ENCODE measurements at places on chromosomes 4 and X.

- H3K27ac ChIP-seq: no peak overlapping the region
- H3K27me3 ChIP-seq: no peaks in the 10 kb centered on the region
- H3K4me3 ChIP-seq: no peak overlapping the region
- H3K36me3 ChIP-seq: peaks cover 16% of the 10 kb centered on the region
- no peak for DNase-seq
- H3K4me1 ChIP-seq: no peaks in the 10 kb centered on the region
Measured at GRCh38 chr4:107512549-107512948, 207.5 kb downstream of the PAPSS1 start.

DNA sequence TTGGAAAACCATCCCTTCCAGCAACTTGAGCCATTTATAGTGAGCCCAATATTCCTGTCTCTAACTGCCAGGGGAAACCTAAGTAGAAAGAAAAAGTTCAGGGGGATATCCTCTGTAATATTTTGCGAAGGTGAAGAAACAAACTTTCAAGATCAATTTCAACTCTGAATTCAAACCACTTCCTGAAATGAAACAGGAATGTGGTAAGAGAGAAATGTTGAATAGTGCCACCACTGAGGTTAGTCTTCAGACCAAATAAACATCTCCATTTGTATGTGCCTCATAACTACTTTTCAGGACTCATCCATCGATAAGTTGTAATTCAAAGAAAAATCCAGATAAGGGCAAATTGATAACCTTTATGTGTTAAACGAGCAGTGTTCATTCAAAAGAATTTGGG, 128.7 kb downstream of the GABRB1 start:
- no peak overlapping the region for H3K27ac ChIP-seq
- peaks cover 4% of the 10 kb centered on the region for H3K4me1 ChIP-seq
- H3K27me3 ChIP-seq: no peaks in the 10 kb centered on the region
- H3K4me3 ChIP-seq: no peak overlapping the region

GRCh38 chr4:131426023-131426758, 1722.9 kb upstream of the PCDH10 start:
- no peak overlapping the region for H3K27ac ChIP-seq
- no peaks in the 10 kb centered on the region for H3K36me3 ChIP-seq
- no peaks in the 10 kb centered on the region for H3K27me3 ChIP-seq
- no peak for DNase-seq
- no peaks in the 10 kb centered on the region for H3K4me1 ChIP-seq
- H3K4me3 ChIP-seq: no peak overlapping the region

- H3K36me3 ChIP-seq: no peaks in the 10 kb centered on the region
- peaks cover 11% of the 10 kb centered on the region for H3K4me1 ChIP-seq
- no peak for DNase-seq
- H3K27me3 ChIP-seq: no peaks in the 10 kb centered on the region
- no peak overlapping the region for H3K27ac ChIP-seq
Measured at GRCh38 chrX:109831326-109831985, 98.4 kb upstream of the ACSL4 start.

DNA sequence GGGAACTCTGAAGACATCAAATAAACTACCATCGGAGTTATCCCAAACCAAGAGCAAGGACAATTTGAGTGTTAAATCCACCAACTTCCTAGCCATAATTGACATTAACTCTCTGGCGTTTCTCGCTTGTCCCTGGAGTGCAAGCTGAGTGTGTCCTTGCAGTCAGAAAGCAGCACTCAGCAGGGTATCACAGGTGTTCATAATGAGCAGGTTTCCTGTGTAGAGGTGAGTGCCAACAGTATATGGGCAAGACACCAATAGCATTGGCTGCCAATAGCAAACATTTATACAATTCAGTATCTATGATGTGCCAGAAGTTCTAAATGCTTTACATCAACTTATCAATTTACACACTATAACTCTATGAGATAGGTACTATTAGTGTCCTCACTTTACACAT, 11.2 kb downstream of the BLTP1 start:
- no peak overlapping the region for H3K27ac ChIP-seq
- no peak for DNase-seq
- no peaks in the 10 kb centered on the region for H3K27me3 ChIP-seq
- no peak overlapping the region for H3K4me3 ChIP-seq
- no peaks in the 10 kb centered on the region for H3K36me3 ChIP-seq

DNA sequence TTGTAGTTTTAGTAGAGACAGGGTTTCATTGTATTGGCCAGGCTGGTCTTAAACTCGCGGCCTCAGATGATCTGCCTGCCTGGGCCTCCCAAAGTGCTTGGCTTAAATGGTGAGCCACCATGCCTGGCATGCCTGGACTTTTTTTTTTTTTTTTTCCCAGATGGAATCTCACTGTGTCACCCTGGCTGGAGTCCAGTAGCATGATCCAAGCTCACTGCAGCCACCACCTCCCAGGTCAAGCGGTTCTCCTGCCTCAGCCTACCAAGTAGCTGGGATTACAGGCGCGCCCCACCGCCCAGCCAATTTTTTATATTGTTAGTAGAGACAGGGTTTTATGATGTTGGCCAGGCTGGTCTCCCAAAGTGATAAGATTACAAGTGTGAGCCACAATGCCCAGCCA, 8.4 kb downstream of the UBE2K start:
- H3K27me3 ChIP-seq: peaks cover 3% of the 10 kb centered on the region
- H3K36me3 ChIP-seq: peaks cover 4% of the 10 kb centered on the region
- peaks cover 7% of the 10 kb centered on the region for H3K4me1 ChIP-seq
- DNase-seq: no peak
- H3K4me3 ChIP-seq: no peak overlapping the region

DNA sequence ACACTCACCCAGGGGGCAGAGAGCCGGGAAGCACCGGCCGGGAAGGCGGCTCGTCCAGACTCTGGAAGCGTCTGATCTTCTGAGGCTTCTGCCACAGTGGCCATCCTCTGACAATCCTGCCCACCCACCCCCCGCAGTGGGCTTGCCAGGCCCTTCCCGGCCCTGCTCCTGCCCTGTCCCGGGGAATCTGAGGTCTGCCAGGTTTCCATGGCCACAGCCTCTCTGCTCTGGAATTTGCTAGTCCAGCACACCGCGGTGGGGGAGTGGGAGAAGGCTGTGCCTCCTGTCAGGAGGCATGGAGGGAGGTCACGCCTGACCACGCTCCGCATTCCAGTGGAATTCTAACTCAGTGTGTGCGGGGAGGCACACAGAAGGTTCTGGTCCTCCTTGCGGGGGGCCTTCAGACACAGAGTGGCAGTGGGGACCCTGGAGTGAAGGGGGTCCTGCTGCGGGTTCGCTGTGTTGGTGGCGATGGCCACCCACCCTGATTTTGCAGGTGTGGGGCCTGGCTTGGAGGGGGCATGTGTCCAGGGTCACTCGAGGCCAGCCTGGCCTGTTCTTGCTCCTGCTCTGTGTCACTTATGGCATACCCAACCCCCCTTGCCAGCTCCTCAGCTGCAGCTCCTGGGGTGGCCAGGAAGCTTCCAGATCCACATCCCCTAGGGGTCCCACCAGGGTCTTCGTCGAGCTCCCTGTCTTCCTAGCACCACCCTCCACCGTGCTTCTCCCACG, 55.6 kb upstream of the ADRA2C start:
- peaks cover 7% of the 10 kb centered on the region for H3K27me3 ChIP-seq
- H3K36me3 ChIP-seq: no peaks in the 10 kb centered on the region
- peaks cover 3% of the 10 kb centered on the region for H3K4me1 ChIP-seq
- H3K4me3 ChIP-seq: no peak overlapping the region

- no peaks in the 10 kb centered on the region for H3K27me3 ChIP-seq
- H3K4me1 ChIP-seq: peaks cover 4% of the 10 kb centered on the region
- no peak overlapping the region for H3K4me3 ChIP-seq
- H3K36me3 ChIP-seq: no peaks in the 10 kb centered on the region
Measured at GRCh38 chrX:39688576-39689375, 409.0 kb downstream of the BCOR start.

GRCh38 chr4:125357675-125358074, 42.9 kb downstream of the FAT4 start:
- H3K4me1 ChIP-seq: peaks cover 22% of the 10 kb centered on the region
- DNase-seq: no peak
- H3K36me3 ChIP-seq: peaks cover 3% of the 10 kb centered on the region
- H3K27me3 ChIP-seq: no peaks in the 10 kb centered on the region

DNA sequence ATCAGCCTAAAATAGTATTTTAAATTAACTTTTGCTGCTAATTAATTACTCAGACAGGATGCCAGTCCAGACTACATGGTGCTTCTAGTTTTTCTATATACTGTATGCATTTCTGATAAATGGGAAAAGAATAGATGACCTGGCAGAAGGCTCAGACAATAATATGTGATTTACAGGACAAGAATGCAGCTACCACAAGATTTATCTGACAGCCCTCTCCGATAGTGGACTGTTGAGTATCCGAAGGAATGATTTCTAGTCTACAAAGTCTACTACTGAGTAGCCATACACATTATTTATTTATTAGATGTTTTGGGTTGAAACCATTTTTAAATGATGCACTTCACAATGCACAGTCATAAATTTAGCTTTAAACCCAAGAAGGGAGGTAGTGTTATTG, 212.8 kb downstream of the MAB21L2 start:
- no peak overlapping the region for H3K4me3 ChIP-seq
- no peaks in the 10 kb centered on the region for H3K36me3 ChIP-seq
- H3K27me3 ChIP-seq: no peaks in the 10 kb centered on the region
- H3K4me1 ChIP-seq: peaks cover 8% of the 10 kb centered on the region
- H3K27ac ChIP-seq: no peak overlapping the region

- H3K27me3 ChIP-seq: peaks cover 2% of the 10 kb centered on the region
- no peak overlapping the region for H3K27ac ChIP-seq
- H3K4me1 ChIP-seq: no peaks in the 10 kb centered on the region
- no peak overlapping the region for H3K4me3 ChIP-seq
- H3K36me3 ChIP-seq: no peaks in the 10 kb centered on the region
Measured at GRCh38 chrX:15758140-15758539, 20.1 kb downstream of the CA5B start.

- H3K27ac ChIP-seq: no peak overlapping the region
- DNase-seq: no peak
- no peak overlapping the region for H3K4me3 ChIP-seq
- no peaks in the 10 kb centered on the region for H3K27me3 ChIP-seq
- H3K36me3 ChIP-seq: no peaks in the 10 kb centered on the region
Measured at GRCh38 chr4:183266371-183266770, 53.7 kb downstream of the CLDN22 start.

DNA sequence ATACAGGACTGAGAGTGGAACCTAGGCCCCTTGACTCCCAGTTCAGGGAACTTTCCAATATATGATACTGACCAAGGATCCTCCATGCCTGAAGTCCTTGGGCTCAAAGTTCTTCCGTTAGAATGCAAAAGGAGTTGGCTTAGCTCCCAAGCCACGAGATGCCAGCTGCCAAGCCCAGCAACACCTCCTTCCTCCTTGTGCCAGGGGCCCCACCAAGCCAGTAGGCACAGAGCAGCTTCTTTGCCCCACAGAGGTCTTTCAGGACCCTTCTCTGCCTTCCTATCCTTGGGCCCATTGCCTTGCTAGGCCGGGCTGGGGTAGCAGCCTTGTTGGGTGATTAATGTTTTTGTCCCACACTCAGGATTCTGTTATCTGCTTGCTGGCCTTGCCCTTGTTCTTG, 105.6 kb downstream of the EFNB1 start:
- H3K36me3 ChIP-seq: no peaks in the 10 kb centered on the region
- no peaks in the 10 kb centered on the region for H3K27me3 ChIP-seq
- H3K4me1 ChIP-seq: peaks cover 10% of the 10 kb centered on the region
- H3K4me3 ChIP-seq: no peak overlapping the region
- no peak overlapping the region for H3K27ac ChIP-seq

DNA sequence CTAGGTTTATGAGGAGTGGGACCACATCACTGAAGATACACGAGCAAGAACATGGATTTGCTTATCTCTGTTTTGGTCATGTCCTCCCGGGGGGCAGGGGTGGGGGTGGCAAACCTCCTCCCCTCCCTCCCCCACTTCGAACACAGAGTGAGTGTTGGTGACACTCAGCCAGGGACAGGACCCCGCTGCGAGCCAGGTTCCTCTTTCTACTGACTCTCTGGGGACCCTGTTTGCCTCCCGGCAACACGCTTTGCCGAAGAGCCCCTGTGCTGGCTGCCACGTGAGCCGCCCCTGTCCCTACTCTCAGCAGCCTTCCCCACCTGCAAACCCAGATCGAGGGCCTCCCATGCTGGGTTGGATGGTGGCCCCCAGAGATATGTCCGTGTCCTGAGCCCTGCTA, 34.7 kb downstream of the P2RY8 start:
- H3K27me3 ChIP-seq: peaks cover 2% of the 10 kb centered on the region
- H3K4me3 ChIP-seq: no peak overlapping the region
- no peak overlapping the region for H3K27ac ChIP-seq
- H3K4me1 ChIP-seq: no peaks in the 10 kb centered on the region

GRCh38 chr4:66591968-66592367, 921.7 kb upstream of the EPHA5 start:
- no peak overlapping the region for H3K4me3 ChIP-seq
- no peak for DNase-seq
- H3K27ac ChIP-seq: no peak overlapping the region
- no peaks in the 10 kb centered on the region for H3K36me3 ChIP-seq
- H3K4me1 ChIP-seq: peaks cover 2% of the 10 kb centered on the region

GRCh38 chrX:13304052-13304451, 15.8 kb downstream of the ATXN3L start:
- H3K36me3 ChIP-seq: no peaks in the 10 kb centered on the region
- H3K27me3 ChIP-seq: no peaks in the 10 kb centered on the region
- H3K4me1 ChIP-seq: no peaks in the 10 kb centered on the region

GRCh38 chrX:107659286-107659685, 31.0 kb downstream of the PRPS1 start:
- no peak for DNase-seq
- H3K27ac ChIP-seq: no peak overlapping the region
- peaks cover 4% of the 10 kb centered on the region for H3K27me3 ChIP-seq
- no peak overlapping the region for H3K4me3 ChIP-seq
- peaks cover 19% of the 10 kb centered on the region for H3K4me1 ChIP-seq

DNA sequence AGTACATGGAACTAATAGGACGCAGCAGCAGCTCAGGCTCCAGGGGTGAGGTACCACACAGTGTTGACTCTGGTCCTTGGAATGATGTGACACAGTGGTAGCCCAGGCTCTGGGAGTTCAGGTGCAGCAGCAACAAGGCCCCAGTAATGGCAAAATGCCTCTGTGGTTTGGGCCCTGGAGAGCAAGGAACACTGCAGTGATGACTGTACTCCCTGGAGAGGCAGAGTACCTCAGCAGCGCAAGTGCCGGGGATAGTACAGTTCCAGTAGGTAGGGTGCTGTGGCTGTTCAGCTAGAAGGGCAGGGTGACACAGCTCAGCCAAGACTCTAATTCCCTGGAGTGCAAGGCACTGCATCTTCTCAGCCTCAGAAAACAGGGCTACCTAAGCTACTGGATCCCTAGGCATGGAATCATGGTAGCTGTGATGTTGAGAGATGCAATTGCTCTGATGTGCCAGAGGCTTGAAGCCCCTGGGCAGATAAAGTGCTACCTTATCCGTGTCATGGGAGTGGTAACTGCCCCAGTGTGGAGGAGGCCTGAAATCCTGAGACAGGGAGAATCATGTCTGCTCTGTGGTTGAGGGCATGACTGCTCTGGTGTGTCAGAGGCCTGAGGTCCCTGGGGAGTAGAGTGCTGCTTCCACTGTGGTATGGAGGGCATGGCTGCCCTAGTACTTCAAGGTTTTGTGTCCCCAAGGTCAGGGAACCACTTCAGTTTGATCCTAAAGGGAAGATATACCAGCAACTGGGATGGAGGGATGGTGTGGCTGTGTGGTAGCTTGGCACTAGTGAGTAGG, 55.2 kb downstream of the AREG start:
- no peak overlapping the region for H3K27ac ChIP-seq
- H3K27me3 ChIP-seq: peaks cover 3% of the 10 kb centered on the region
- DNase-seq: no peak
- no peak overlapping the region for H3K4me3 ChIP-seq
- H3K4me1 ChIP-seq: no peaks in the 10 kb centered on the region
- H3K36me3 ChIP-seq: no peaks in the 10 kb centered on the region

GRCh38 chr4:163544407-163545038, 50.0 kb downstream of the TMA16 start:
- DNase-seq: peak; percentile 73
- peaks cover 2% of the 10 kb centered on the region for H3K27me3 ChIP-seq
- no peak overlapping the region for H3K4me3 ChIP-seq
